Forelimb muscle (tissue), 1 donor: ENCODE measurements at places on chromosomes 16 and 17. TPM values are rescaled to one million over a fixed set of nuclear protein-coding genes. Genes with fewer than 3 reads are reported as not detected.

The KIF19 gene
- polyA plus RNA-seq, result 1.8 TPM

The SLC2A4 gene
- 39.2 TPM for polyA plus RNA-seq

The CCDC102A gene
- polyA plus RNA-seq, result 12.2 TPM

The SLC47A1 gene
- 1.8 TPM for polyA plus RNA-seq

The ALDH3A1 gene
- 0.14 TPM for polyA plus RNA-seq

The C17orf78 gene
- not detected for polyA plus RNA-seq

The SLC16A6 gene
- 0.57 TPM for polyA plus RNA-seq

The NME4 gene
- 66.4 TPM for polyA plus RNA-seq

The FNDC8 gene
- polyA plus RNA-seq, result 0.11 TPM

The C16orf92 gene
- polyA plus RNA-seq, result not detected

The C16orf54 gene
- polyA plus RNA-seq, result 0.40 TPM

The PRAC1 gene
- polyA plus RNA-seq, result not detected

The CTRL gene
- 4.3 TPM for polyA plus RNA-seq

The TP53TG3B gene
- not detected for polyA plus RNA-seq

The RASD1 gene
- polyA plus RNA-seq, result 6.0 TPM

The MYL11 gene
- polyA plus RNA-seq, result 9,236 TPM

The FKBP10 gene
- 114 TPM for polyA plus RNA-seq
